ENCODE measurements at places on chromosomes 1 and 21.

GRCh38 chr1:3702528-3702927, 49.7 kb upstream of the CCDC27 start:
- no peak for DNase-seq

DNA sequence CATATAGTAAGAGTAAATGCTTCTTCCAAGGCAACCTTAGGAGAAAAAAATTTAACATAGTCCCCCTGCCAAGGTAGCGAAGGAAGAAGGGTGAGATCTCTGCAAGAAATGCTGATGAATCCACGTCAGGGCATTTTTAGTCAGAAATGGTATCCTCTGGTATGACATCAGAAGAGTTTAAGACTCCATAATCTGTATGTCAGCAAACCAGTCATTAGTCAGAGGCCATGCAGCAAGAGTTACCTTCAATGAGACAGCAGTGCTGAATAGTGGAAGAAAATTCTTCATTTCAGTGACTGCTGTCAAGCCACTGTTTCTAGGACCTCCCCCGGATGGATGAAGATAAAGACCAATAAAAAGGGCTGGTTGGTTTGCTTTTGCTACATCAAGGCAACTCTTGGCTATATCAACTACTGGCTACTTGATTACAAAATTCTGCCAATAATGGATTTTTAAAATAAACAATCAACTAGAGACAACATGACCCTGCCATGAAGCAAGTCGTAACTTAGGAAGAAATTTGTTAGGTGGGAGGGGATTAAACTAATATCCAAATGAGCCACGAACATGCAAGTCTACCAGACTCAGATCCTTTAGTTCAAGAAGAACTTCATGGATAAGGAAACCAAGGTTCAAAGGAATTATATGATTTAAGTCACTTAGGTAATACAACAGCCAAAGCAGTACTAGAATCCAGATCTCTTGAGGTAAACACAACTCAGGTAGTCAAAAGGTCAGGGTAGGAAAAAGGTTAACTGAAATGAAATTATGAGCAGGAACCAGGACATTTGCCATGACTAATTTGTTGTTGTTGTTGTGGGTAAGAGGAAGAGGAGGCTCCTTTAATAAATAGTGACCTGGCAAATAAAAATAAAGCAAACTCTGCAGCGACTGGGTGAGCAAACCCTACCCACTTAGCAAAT, 25.6 kb upstream of the GUCA2A start:
- no peak for DNase-seq

DNA sequence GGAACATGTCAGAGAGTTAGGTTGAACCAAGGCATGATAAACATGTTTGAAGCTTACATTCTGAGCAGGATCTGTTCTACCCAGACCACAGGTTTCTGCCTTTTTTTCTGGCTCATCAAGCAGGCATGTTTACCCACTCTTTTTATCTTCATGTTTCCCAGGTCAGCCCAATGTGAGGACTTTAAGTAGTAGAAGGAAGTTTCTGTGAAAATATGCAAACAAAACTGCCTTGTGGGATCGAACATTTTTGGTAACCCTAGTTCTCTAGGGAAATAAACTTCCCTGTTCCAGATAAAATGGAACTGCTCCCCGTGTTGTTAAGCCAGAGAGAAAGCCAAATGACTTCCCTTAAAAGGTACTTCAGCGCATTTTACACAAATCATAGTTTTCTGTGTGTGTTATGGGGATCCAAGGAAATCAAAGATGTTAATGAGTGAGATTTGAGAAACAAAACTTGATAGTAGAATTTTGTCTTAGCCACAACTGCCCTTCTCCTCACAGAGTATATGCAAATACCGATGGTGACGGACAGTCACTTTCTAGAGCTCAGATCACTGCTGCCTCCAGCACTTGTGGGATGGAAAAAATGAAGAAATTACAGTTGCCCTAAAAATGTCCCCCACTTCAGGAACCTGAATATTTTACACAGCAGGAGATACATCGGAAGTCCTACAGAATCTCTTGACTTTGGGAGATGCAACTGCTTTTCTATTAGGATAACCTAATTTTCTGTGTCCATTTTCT, 765 bp upstream of the HIPK1 start:
- DNase-seq: no peak

- no peak for DNase-seq
These were observed 89.3 kb downstream of the ROR1 start for GRCh38 chr1:63863145-63863544.

GRCh38 chr1:208336137-208336518, 91.9 kb upstream of the PLXNA2 start:
- no peak for DNase-seq

DNA sequence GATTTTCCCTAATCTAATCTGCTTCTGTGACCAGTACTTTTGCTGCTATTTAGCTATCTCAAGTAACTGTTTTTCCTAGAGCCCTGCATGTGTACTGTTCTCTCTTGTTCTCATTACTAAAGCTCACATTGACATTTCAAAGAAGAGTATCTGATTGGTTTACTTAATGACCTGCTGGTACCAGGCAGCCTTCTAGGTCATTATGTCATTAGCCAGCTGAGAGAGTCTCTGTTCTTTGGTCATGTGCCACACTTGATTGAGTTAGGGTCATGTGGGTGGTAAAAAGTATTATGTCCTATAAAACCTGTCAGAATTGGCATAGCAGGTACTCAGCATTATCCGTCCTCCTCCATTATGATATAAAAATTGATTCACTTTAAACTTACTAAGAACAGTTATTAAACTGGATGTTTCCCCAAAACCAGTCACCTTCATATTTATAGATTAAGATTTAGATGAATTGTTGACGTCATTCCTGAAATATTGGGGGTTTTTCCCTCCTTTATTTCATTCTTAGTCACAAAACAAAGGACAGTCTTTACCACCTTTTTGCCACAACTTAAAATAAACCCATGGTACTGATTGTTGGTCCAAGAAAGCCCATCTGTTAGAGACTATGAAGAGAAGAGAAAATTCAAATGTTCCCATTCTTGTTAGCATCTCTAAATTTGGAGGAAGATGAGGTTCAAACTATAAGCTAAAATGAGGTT, 22.2 kb downstream of the FNDC5 start:
- DNase-seq: no peak

GRCh38 chr1:234778221-234779159, 168.5 kb upstream of the IRF2BP2 start:
- no peak for DNase-seq

GRCh38 chr1:77639056-77639455, 43.4 kb downstream of the ZZZ3 start:
- no peak for DNase-seq

- no peak for DNase-seq
These were observed 53.3 kb downstream of the EIF4G3 start for GRCh38 chr1:21123287-21123948.

DNA sequence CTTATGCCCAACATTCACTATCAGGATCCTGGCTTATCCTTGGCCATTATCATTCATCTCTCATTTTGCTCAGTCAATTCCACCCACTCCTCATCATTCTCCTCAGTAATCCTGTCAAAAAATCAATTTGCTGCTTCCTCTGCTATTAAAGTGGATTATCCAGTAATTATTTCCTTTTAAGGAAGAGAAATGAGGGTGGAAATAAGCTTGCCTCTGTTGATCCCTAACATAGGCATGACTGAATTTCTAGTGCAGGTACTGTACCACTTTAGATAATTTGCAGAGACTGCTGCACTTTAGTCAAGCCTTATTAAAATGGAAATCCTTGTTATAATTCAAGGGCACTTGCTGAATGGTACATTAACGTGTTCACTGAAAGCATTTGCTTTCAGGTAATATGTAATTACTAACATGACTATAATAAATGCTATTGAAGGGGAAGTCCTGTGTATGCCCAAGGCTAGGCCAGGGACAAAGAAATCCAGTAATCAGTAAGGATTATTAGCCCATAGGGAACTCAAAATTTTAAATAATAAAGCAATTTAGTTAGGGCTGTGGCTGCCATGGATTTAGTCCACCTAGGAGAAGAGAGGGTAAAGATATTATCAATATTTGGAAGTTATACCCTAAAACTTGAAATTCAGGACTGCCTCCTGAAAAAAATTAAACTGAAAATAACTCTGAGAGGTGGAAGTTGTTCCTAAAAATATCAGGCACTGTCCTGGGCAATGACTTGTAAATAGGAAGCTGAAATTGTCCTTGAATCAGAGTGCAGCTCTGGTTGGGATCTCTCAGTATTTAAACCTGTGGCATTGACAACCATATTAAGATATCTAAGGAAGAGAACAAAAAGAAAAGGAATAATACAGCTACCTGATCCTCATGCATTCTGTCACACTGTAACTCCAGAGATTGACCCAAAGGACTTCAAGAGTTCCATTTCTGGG, 43.4 kb downstream of the RGS2 start:
- no peak for DNase-seq

- peak; percentile 8 for DNase-seq
These were observed 55.5 kb downstream of the GABPA start for GRCh38 chr21:25790122-25790877.

GRCh38 chr1:165671526-165671925, 26.8 kb downstream of the ALDH9A1 start:
- DNase-seq: no peak

GRCh38 chr1:243844186-243844585, 5.9 kb downstream of the AKT3 start:
- no peak for DNase-seq

DNA sequence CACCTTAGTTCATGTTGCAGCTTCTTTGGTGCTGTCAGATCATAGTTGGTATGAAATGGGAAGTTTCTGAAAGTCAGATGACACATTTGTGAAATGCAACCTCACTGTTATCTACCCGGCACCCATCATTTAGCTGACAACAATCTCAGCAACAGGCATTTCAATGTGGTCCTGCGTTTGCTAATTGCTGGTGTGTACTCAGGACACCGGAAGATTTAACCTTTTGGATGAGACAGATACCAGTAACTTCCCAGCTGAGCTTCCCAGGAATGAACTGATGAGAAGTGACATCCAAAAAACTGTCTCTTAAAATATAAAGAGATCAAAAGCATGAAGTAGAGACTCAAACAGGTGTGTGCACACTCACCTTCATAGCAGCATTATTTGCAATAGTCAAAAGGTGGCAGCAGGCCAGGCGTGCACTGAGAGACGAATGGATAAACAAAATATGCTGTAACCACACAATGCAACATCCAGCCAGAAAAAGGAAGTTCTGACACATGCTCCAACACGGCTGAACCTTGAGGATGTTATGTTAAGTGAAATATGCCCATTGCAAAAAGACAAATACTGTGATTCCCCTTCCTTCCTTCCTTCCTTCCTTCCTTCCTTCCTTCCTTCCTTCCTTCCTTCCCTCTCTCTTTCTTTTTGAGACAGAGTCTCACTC, 7.9 kb upstream of the CLDN14 start:
- DNase-seq: no peak

DNA sequence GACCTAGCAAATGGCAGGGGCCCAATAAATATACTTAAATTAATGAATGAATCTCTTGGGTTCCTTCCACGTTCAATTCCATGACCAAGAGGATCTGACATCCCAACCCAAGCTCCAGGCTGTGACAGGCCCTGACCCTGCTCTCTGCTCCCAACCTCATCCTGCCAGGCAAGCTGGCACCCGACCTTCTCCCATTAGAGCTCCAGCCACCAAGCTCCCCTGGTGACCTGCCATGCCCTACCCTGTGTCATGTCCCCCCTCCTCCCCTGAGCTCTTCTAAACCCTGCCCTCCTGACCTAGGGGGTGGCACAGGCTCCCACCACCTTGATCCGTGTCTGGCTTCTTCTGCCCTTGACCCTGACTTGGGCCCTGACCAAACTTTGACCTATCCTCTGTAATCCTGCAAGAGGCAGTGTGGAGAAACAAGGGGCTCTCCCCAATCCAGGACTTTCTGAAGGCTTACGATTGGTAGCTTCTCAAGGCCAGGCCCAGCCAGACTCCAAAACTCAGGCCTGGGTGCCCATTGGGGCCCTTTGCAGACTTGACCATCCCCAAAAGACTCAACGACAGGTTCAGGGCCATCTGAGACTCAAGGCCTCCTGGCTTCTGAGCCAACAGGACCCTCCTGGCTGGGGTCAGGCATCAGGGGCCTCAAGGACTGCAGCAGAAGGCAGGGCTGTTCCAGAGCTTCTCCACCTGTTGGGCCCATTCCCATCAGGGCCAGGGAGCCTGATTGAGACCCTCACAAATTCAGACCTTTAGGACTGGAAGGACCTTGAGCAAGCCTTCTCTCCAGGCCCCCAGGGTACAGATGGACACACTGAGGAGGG, 249.0 kb downstream of the PTPRU start:
- no peak for DNase-seq

DNA sequence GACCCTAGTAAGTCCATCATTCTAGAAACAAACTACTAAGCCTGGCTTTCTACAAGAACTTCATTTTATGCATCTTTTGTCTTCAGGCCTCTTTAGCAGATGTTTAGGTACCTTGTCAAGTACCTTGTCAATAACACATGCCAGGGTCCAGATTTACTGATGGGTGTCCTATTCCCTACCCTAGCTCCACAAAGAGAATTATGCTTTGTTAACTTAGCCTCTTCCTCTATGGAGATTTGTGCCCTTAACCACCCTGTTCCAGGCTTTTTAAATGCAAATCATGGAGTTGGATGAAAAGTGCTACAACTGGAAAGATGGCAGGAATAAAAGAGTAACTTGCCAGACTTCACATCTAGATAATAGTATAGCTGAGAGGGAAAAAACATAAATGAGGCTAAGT, 42.7 kb downstream of the SPATA46 start:
- no peak for DNase-seq

GRCh38 chr1:157992833-157993146, 655 bp upstream of the KIRREL1 start:
- no peak for DNase-seq

- DNase-seq: no peak
These were observed 114.6 kb upstream of the KIAA0040 start for GRCh38 chr1:175307160-175307559.

DNA sequence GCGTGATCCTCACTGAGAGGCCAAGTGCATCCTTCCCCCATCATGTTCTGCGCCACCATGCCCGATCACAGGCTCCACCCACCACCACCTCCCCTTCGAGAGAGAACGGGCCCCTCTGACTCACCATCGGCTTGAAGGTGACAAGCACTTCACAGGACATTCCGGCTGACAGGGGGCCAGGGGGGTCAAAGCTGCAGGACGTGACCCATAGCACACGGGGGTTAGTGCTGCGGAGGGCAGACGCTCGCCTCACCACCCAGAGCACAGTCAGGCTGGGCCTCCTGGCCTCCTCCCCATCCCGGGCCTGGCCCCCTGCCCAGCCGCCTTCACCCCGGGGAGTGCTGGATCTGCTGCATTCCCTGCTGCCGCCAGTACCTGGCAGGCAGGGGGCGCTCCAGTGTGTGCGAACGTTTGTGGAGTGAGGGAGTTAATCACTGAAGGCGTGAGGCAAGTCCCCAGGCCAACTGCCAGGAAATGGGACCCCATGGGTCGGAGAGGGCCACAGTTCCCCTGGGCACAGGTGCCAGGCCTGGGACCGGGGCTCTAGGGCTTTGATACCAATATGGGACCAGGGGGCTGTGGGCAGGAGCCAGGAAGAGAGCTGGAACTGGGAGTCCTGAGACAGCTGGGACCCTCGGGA, 40.9 kb upstream of the TMEM52 start:
- peak; percentile 54 for DNase-seq

DNA sequence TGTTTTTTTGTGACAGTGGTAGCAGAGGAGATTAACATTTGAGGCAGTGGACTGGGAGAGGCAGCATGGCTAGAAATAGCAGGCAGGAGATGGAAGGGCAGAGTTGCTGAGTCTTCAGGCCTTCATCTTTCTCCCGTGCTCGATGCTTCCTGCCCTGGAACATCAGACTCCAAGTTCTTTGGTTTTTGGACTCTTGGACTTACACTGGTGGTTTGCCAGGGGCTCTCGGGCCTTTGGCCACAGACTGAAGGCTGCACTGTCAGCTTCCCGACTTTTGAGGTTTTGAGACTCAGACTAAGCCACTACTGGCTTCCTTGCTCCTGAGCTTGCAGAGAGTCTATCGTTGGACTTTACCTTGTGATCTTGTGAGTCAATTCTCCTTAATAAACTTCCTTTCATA, 24.2 kb upstream of the LEFTY2 start:
- DNase-seq: no peak

All from NCI-H1092 (cell line).